Liver (tissue), 10 donors: ENCODE measurements at places on chromosomes 11 and 22. TPM values are rescaled to one million over a fixed set of nuclear protein-coding genes. Genes with fewer than 3 reads are reported as not detected.

- DNase-seq: no peak
Measured at GRCh38 chr11:14186046-14186775, 172.8 kb downstream of the RRAS2 start.

BTG4 gene
- not detected for total RNA-seq

TP53I11 gene
- 9.0 TPM for total RNA-seq

- no peak for DNase-seq
Measured at GRCh38 chr11:34427186-34427805, 11.4 kb upstream of the CAT start.

RFPL3 gene
- total RNA-seq: not detected

DNA sequence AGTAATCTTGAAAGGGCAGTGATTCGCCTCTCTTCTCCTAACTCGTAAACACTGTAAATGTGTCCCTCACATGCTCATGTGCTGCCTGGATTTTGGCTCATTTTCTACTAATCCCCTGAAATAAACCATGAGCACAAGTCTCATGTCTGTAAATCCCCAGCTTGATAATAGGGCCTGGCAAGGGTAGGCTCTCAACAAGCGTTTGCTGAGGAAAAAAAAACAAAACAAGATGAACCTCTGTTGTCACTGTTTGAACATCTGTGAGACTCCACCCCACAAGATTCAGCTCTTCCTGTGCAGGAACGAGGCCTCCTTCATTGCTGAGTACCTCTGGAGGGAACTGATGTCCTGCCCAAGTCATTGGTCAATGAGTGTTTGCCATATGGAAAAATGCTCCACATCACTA is 4.5 kb upstream of the CYB5R2 start:
- DNase-seq: no peak

DNA sequence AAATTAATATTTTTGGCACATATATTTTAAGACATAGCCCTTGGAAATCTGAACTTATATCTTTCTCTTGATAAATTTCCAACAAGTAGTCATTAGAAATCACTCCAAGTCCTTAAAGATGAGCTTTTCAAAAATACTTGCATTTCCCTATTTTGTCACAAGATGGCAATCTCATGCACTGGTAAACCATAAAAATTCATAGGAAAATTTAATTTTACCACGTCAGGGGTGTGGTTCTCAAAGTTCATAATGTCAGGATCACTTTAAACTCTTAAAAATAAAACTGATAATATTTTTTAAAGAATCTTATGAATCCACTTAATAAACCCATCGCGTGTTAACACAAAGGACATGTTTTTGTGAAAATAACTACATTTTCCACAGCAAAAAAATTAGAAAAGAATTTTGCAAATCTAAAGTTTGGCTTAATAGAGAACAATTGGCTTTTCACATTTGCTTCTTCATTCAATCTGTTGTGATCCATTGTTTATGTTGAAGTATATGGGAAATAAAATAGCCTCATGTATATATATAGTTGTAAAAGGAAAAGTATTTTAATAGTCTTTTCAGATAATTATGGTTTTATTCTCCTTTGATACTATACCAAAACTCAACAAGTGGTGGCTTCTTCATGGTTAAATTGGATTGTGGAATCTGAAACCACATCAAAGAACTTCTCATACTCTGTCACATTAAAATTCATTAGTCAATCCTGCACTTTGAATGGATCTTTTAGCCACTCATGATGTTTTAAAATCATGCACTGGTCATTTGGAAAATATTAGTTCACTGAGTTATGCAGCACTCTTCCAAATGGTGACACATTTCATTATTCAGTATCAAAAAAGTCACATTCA is 169.1 kb downstream of the CADM1 start:
- no peak for DNase-seq

ETS1 gene
- 30.0 TPM for total RNA-seq

ADAMTS8 gene
- total RNA-seq: not detected

GRCh38 chr11:116939499-116939898 is 102.1 kb upstream of the APOA1 start:
- no peak for DNase-seq

SCARF2 gene
- 2.0 TPM for total RNA-seq

- no peak for DNase-seq
Measured at GRCh38 chr11:115065830-115066664, 387.7 kb downstream of the NXPE2 start.

DNA sequence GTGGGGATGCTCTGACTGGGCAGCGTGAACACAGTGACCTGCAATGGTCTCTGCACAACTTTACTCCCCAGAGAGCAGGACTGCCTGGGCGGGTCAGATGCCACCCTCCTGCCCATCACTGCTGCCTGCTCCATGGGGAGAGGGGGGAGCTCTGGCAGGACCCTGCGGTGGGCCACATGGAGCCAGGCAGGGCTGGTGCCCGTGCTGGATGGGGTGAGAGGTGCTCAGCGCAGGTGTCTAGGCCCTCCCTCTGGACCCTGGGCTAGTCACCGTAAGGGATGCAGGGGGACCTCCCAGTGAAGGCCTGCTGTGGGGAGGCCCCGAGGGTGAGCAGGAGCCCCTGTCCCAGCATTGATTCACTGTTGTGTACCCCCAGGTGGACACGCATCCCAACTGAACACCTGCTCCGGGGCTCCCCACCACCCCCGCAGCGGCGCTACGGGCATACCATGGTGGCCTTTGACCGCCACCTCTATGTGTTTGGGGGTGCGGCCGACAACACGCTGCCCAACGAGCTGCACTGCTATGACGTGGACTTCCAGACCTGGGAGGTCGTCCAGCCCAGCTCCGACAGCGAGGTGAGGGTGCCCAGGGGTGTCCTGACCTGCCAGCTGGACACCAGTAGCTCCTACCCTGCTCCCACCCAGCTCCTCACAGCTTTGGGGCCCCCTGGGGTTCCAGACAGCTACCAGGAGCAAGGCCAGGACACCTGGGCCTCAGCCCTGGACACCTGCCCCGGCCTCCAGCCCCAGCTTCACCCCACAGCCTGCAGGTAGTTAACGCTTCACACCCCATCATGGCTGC is 9.4 kb downstream of the LZTR1 start:
- no peak for DNase-seq

KDM4D gene
- 0.23 TPM for total RNA-seq

- no peak for DNase-seq
Measured at GRCh38 chr11:114192841-114193389, 103.3 kb upstream of the NNMT start.

DNA sequence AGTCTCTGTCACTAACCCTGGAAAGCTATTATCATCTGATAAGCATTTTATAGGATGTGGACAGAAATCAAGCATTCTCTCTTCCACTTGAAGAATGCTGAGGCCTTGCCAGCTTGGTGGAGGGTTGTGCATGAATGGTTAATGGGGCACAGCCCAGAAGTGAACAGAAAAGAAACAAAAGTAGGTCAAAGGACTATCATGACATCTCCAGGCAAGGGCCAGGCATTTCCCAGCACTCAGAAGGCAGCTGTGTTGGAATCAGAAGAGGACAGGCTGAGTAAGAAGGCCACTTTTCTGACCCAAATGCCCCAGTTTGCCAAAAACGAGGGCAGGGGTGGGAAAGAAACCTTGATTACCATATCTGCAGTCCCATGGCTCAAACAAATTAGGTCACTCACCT is 12.4 kb downstream of the TENM4 start:
- no peak for DNase-seq

DNA sequence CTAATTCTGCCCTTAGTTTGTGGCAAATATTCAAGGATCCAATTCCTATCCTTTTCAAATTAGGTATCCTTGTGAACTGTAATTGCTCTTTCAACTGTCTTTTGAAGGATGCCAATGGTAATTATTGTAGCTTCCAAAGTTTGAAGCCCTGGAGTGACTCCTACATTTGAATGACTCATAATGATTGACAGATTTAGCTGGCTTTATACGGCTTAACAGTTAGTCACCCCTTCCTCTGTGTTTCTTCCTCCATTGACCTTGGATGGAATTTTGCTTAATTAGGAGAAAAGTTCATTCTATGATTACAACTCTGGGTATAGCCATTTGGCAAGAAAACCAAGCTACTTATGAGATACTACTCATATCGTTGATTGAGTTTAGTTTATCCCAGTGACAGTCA is 639.3 kb upstream of the KIRREL3 start:
- no peak for DNase-seq

DNA sequence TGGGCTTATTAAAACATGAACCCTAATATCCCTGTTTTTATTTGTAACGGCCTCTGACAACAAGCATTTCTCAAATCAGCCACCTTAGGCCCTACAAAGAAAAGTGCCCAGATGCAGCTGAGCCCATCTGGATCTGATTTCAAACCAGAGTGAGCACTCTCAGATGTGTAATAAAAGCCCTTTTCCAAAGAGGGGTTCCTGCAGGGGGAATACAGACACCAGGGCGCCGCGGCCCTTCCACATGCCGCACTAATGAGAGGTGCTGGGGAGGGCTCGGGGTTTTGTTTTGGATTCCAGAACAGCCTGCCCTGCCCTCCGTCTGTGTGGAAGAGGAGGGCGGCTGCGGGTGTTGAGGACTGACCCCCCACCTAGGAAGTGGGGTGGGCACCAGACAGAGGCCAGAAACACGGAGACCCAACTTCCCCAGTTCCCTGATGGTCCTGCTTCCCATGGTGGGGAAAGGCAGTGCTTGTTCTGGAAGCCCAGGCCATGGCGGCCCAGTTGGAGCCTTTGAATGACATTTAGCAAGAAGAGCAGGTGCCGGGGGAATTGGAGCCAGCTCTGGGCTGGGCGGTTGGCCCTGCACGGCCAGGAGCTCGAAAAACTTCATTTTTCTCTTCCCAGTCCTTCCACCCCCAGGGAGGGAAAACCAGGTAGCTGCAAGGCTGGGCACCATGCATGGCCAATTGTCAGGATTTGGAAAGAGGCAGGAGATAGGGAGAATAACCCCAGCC is 63.7 kb downstream of the MACROD1 start:
- DNase-seq: no peak

DNA sequence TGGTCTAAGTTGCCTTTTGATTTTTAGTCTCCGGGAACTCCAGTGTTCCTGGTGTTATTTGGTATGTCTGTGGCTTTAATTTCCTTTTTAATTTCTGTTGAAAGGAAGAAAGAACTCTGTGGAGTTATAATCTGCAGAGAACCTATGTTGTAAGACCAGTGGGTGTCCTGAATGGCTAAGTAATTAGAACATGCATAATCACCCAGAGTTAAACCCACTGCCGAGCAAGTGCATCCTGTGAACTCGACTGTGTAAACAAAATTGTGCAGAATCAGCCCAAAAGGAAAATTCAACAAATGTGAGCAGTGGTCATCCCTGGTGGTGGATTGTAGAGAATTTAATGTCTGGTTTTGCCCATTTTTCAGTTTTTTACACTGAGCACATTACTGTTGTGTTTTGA is 162.5 kb downstream of the COMMD9 start:
- no peak for DNase-seq

- no peak for DNase-seq
Measured at GRCh38 chr11:58782066-58782465, 50.3 kb upstream of the GLYAT start.

GPHA2 gene
- total RNA-seq: not detected

DNA sequence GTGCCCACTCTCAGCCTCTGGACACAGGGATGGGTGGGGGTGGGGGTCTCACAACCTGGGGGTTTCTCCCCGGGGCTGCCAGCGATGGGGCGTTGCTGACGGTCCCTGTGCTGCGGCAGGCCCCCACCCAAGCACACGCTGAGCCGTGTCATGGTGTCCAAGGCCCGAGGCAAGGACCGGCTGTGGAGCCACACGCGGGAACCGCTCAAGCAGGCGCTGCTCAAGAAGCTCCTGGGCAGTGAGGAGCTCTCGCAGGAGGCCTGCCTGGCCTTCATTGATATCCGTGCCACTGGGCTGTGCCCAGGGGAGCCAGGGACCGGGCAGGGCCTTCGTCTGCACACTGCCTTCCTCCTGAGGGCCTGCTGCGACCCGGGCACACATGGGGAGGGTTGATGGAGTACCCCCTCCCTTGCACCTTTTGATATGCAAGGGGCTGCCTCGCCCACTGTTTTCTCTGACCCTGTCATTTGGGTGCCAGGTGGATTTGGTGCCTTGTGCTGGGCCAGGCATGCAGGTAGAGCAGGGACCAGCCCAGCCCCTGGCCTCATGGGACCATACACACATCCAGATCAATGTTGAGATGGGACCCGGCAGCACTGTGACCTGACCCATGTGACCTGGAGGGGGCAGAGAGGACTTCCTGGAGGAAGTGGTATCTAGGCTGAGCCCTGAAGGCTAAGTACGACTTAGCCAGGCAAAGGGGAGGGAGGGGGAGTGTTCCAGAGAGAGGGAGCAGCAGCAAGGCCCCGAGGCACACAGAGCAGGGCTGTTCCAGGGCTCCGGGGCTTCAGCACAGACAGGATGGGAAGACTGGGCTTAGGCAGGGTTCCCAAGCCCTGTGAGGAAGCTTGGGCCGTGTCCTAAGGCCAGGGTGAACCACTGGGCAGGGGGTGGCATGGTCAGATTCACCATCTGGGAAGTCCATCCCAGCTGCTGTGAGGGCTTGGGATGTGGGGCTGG is 75.2 kb downstream of the MYO7A start:
- no peak for DNase-seq

CRACR2B gene
- total RNA-seq: 2.8 TPM

CDC45 gene
- total RNA-seq: 0.33 TPM

CCDC15 gene
- total RNA-seq: 3.5 TPM

DNA sequence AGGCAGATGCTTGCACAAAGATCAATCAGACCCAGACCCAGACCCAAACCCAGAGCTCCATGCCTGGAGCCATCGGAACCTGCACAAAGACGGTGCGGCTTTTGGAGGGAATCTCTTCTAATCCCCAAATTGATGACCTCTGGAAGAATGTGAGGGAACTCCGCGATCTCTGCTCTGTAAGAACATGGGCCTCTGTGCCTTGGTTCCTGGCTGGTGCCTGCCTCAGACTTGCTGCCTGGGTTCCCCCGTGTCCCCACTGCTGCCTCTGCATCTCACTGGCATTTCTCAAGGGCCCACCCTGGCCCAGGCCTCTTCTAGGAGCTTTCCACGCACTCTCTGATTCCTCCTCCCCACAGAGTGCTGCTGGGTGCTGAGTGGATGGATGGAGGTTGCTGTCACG is 1044.4 kb downstream of the TBC1D22A start:
- no peak for DNase-seq

GRCh38 chr11:44469412-44469811 is 96.1 kb upstream of the CD82 start:
- DNase-seq: no peak

DNA sequence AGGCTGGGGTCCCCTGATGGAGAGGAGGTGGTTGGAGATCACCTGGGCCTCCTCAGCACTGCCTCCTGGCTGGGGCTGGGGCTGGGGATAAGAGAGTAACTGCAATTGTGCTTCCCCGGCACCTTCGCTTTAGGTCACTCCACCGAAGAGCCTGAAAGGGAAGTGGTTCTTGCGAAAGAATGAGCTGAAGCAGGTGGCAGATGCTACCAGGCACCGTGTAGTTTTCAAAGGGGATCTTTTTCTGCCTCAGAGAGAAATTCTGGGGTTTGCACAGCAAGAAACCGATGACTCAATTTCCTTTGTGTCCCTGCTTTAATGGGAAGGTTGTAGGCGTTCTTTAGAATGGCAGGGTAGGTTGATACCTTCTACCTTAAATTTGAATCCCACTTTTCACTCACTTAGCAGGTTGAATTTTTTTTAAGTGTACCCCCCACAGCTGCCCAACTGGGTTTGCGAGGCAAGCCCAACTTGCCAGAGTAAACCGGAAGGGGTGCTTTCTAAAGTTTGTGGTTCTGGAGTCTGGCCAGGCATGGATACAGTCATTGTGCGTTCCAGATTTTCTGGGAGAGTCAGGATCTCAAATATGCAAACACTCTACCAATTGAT is 5.3 kb downstream of the CD44 start:
- no peak for DNase-seq

- DNase-seq: no peak
Measured at GRCh38 chr11:62500650-62501030, 46.0 kb downstream of the AHNAK start.

GRCh38 chr22:41699264-41700107 is at the start of gene MEI1:
TSS of gene MEI1 (plus strand) at chr22:41699503. CDS start at chr22:41699539, 36 bp downstream.
- DNase-seq: peak; percentile 87
